IMR-90 (cell line): ENCODE measurements at places on chromosomes 5 and 9. TPM values are rescaled to one million over a fixed set of nuclear protein-coding genes. Genes with fewer than 3 reads are reported as not detected.

DNA sequence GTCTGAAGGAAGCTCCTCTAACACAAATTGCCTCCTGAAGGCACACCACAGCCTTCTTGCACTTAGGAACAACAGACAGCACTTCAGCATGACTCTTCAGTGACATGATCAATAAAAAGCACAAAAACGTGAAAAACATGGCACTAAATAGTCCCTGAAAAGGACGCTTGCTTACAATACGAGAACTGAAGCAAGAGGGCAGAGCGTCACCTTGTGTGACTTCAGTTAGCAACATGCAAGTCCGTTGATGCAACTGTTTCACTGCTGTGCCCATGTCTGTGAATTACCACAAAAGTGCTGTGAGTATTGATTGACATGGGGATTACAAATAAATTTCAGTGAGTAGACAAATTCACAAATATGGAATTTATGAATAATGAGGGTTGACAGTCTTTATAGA, 219.9 kb upstream of the GAS1 start:
- H3K4me1 ChIP-seq, result no peaks in the 10 kb centered on the region
- H3K4me3 ChIP-seq, result no peak overlapping the region
- H3K36me3 ChIP-seq, result no peaks in the 10 kb centered on the region
- DNase-seq, result no peak
- no peak overlapping the region for H3K27ac ChIP-seq
- H3K27me3 ChIP-seq, result no peaks in the 10 kb centered on the region

The ARHGEF37 gene
- 0.28 and 0.54 TPM in 2 replicates for total RNA-seq

- H3K27me3 ChIP-seq, result no peaks in the 10 kb centered on the region
- H3K36me3 ChIP-seq, result no peaks in the 10 kb centered on the region
- no peak overlapping the region for H3K4me3 ChIP-seq
- no peak for DNase-seq
These were observed 67.5 kb downstream of the RXRA start for GRCh38 chr9:134393582-134394280.

- DNase-seq, result no peak
- no peaks in the 10 kb centered on the region for H3K4me1 ChIP-seq
These were observed 17.2 kb downstream of the C5orf63 start for GRCh38 chr5:127055880-127056653.

The SPINK4 gene
- total RNA-seq, result not detected in 2 replicates

GRCh38 chr9:114504341-114505186, 709 bp downstream of the WHRN start:
- no peak overlapping the region for H3K27ac ChIP-seq
- no peaks in the 10 kb centered on the region for H3K36me3 ChIP-seq
- peak overlapping the region; percentile 71 for H3K4me3 ChIP-seq
- H3K4me1 ChIP-seq, result peaks cover 11% of the 10 kb centered on the region
- H3K27me3 ChIP-seq, result peaks cover 27% of the 10 kb centered on the region

DNA sequence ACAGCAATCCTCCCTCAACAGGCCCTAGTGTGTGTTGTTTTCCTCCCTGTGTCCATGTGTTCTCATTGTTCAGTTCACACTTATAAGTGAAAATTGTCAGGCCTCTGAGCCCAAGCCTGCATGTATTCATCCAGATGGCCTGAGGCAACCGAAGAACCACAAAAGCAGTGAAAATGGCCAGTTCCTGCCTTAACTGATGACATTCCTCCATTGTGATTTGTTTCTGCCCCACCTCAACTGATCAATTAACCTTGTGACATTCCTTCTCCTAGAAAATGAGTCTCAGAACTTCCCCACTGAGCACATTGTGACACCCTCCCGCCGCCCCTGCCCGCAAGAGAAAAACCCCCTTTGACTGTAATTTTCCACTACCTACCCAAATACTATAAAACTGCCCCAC, 17.4 kb upstream of the TRPC7 start:
- H3K4me1 ChIP-seq, result no peaks in the 10 kb centered on the region
- no peak overlapping the region for H3K4me3 ChIP-seq
- no peak for DNase-seq

The ARSI gene
- total RNA-seq, result 15.0 and 15.2 TPM in 2 replicates

The BTNL8 gene
- total RNA-seq, result not detected in 2 replicates

GRCh38 chr9:76916231-76916630, 10.3 kb upstream of the PRUNE2 start:
- peaks cover 20% of the 10 kb centered on the region for H3K27me3 ChIP-seq
- H3K27ac ChIP-seq, result no peak overlapping the region
- no peak overlapping the region for H3K4me3 ChIP-seq
- no peaks in the 10 kb centered on the region for H3K4me1 ChIP-seq
- no peaks in the 10 kb centered on the region for H3K36me3 ChIP-seq

The PCDHB2 gene
- total RNA-seq, result 0.36 and 0.56 TPM in 2 replicates

The HDAC3 gene
- 71.7 and 84.2 TPM in 2 replicates for total RNA-seq

The TSSK1B gene
- total RNA-seq, result under 0.01 and 0.18 TPM in 2 replicates

The IL13 gene
- not detected in 2 replicates for total RNA-seq

- H3K36me3 ChIP-seq, result no peaks in the 10 kb centered on the region
- no peaks in the 10 kb centered on the region for H3K27me3 ChIP-seq
- no peak overlapping the region for H3K4me3 ChIP-seq
- no peak overlapping the region for H3K27ac ChIP-seq
- DNase-seq, result peak; percentile 33
- no peaks in the 10 kb centered on the region for H3K4me1 ChIP-seq
These were observed 298.4 kb downstream of the KCTD16 start for GRCh38 chr5:144469106-144469505.

The C5orf58 gene
- not detected in 2 replicates for total RNA-seq

DNA sequence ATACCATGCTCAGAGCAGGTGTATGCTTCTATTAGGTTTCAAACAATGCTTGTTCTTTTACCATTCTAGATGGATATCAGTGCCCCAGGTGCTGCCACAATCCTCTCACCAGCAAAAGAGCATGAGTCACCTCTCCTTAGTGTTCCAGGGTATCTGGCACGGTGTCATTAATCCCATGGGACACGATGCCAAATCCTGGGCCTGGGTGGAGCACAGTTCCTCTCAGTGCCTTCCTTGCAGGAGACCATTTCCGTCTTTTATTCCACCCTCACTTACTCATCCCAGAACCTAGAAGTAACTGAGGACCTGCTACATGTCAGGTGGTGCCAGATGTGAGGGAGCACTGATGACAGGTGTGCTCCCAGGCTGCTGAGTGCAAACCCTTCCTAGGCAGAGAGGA, 1.3 kb upstream of the OR13J1 start:
- H3K36me3 ChIP-seq, result no peaks in the 10 kb centered on the region
- DNase-seq, result no peak
- H3K4me3 ChIP-seq, result no peak overlapping the region
- H3K4me1 ChIP-seq, result no peaks in the 10 kb centered on the region

GRCh38 chr9:131333771-131334628, 44.5 kb downstream of the PLPP7 start:
- DNase-seq, result no peak
- no peaks in the 10 kb centered on the region for H3K4me1 ChIP-seq
- H3K4me3 ChIP-seq, result no peak overlapping the region

DNA sequence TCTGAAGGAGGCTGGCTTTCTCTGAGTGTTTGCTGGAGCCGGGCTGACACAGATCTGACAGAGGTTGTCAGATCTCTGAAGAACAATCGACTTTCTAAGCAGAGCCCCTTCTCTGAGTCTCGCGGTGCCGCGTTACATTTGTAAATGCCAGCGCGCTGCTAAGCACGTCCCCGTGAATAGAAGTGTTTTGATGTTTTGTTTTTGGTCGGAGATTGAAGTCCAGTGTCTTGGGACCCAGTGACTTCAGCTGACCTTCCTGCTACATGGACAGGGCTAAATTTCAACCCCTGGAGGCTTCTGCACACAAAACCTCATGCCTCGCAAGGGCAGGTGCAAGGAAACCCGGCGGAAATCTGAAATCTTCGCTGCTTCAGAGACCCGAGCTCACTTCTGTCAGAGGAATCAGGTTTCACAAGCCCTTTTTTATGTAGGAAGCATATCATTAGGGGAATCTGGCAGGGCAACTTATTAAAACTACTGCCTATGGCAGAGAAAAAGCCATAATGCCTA, 27.2 kb downstream of the NEUROG1 start:
- H3K27ac ChIP-seq, result no peak overlapping the region
- peaks cover 39% of the 10 kb centered on the region for H3K27me3 ChIP-seq
- no peaks in the 10 kb centered on the region for H3K36me3 ChIP-seq

DNA sequence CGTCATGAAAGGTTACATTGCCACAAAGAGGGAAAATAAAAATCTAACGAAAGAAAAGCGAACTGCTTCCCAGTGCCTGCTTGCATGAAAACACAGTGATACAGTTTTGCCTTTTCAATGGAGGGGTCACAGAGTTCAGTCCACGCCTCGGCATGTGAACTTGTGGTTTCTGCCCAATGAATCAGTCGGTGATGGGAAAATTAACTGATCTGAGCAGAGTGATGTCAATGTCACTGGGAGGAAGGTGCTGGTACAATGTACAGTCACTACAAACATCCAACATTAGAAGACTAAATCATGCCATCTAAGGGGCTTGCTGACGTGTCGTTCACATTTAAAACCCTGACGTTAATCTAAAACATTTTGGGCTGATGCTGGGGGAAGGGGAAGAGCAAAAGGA, 151.8 kb upstream of the MSX2 start:
- H3K27me3 ChIP-seq, result no peaks in the 10 kb centered on the region
- peaks cover 12% of the 10 kb centered on the region for H3K4me1 ChIP-seq
- DNase-seq, result peak; percentile 29
- H3K36me3 ChIP-seq, result no peaks in the 10 kb centered on the region
- H3K27ac ChIP-seq, result no peak overlapping the region

The CD274 gene
- total RNA-seq, result 19.4 and 29.4 TPM in 2 replicates

DNA sequence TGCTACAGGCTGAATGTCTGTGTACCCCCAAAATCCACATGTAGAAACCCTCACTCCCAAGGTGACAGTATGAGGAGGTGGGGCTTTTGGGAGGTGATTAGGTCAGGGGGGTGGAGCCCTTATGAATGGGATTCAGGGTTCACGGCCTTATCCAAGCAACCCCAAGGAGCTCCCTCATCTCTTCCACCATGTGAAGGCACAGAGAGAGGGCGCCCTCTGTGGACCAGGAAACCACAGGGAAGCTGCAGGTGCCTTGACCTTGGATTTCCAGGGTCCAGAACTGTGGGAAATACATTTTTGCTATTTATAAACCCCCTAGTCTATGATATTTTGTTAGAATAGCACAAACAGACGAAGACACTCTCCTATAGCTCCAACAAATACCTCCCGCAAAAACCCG, 53.6 kb upstream of the IRX2 start:
- no peaks in the 10 kb centered on the region for H3K4me1 ChIP-seq
- H3K4me3 ChIP-seq, result no peak overlapping the region
- H3K27me3 ChIP-seq, result no peaks in the 10 kb centered on the region
- H3K36me3 ChIP-seq, result no peaks in the 10 kb centered on the region

The CYLC2 gene
- total RNA-seq, result not detected in 2 replicates

The WNT8A gene
- not detected in 2 replicates for total RNA-seq

The TRAF2 gene
- 5.8 and 6.6 TPM in 2 replicates for total RNA-seq

DNA sequence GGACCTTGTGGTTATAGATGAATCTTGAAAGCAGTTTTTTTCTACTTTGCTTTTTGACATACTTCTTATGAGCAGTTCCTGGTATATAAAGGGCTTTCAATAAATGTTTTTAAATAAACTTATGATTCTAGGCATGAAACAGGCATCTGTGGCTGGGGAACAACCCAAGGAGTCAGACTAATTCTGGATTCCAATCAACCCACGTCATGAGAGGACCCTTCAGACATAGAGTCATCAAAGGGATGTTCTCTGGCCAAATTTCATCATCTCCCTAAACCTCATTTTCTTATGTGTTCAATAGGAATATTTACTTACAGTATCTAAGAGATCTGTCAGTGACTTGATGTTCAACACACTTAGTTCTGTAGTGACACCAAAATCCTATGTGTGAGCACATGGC, 243.8 kb upstream of the ZNF462 start:
- H3K27ac ChIP-seq, result no peak overlapping the region
- H3K27me3 ChIP-seq, result no peaks in the 10 kb centered on the region
- H3K36me3 ChIP-seq, result no peaks in the 10 kb centered on the region
- DNase-seq, result peak; percentile 8

The SPINK1 gene
- total RNA-seq, result not detected in 2 replicates

DNA sequence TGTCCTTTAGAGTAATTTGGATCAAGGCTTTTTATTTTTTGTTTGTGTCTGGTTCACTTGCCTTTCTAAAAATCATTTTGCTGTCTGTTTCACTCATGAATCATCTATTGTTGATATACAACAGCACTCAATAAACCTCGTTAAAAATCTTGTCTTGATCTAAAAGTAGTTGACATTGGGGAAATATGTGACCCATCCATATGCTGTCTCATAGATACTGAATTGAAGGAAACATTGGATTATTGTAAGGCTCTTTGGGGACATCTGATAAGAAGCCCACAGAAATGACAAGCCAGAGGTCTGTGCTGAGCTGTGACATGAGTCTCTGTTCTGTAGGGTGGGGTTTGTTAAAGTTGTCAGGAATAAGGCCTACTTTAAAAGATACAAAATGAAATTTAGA, 208.0 kb downstream of the PDZD2 start:
- no peak for DNase-seq
- no peak overlapping the region for H3K4me3 ChIP-seq
- H3K27me3 ChIP-seq, result peaks cover 22% of the 10 kb centered on the region

GRCh38 chr9:128946571-128947276, 679 bp downstream of the DOLK start:
- peaks cover 10% of the 10 kb centered on the region for H3K36me3 ChIP-seq
- H3K27me3 ChIP-seq, result no peaks in the 10 kb centered on the region
- H3K27ac ChIP-seq, result peak overlapping the region; percentile 84
- H3K4me1 ChIP-seq, result peaks cover 7% of the 10 kb centered on the region

- no peak overlapping the region for H3K27ac ChIP-seq
- H3K27me3 ChIP-seq, result no peaks in the 10 kb centered on the region
- no peak for DNase-seq
- no peaks in the 10 kb centered on the region for H3K4me1 ChIP-seq
- H3K36me3 ChIP-seq, result peaks cover 61% of the 10 kb centered on the region
These were observed 42.8 kb downstream of the AMBP start for GRCh38 chr9:114035221-114035844.

GRCh38 chr5:134129411-134130238, 15.1 kb downstream of the TCF7 start:
- H3K4me1 ChIP-seq, result peaks cover 13% of the 10 kb centered on the region
- H3K27ac ChIP-seq, result no peak overlapping the region
- DNase-seq, result no peak
- no peak overlapping the region for H3K4me3 ChIP-seq
- peaks cover 34% of the 10 kb centered on the region for H3K36me3 ChIP-seq
- no peaks in the 10 kb centered on the region for H3K27me3 ChIP-seq

The TNC gene
- 170 and 192 TPM in 2 replicates for total RNA-seq

The TMC1 gene
- total RNA-seq, result not detected in 2 replicates
